ENCODE measurements at places on chromosomes 2 and 18.

GRCh38 chr18:27412556-27412955, 227.4 kb upstream of the CHST9 start:
- DNase-seq, result no peak

DNA sequence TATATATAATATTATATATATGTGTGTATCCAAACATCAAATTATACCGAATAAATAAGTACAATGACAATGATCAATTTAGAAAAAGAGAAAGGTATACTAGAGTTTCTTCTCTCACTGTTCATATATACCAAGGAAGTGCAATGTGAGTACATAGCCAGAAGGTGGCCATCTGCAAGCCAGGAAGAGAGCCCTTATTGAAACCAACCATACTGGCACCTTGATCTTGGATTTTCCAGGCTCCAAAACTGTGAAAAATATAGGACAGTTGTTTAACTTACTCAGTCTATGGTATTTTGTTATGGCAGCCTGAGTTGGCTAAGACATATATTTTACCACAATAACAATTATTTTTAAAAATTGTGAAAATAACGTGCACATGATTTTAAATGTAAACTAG, 1490.2 kb upstream of the SLC39A10 start:
- DNase-seq, result peak; percentile 3

DNA sequence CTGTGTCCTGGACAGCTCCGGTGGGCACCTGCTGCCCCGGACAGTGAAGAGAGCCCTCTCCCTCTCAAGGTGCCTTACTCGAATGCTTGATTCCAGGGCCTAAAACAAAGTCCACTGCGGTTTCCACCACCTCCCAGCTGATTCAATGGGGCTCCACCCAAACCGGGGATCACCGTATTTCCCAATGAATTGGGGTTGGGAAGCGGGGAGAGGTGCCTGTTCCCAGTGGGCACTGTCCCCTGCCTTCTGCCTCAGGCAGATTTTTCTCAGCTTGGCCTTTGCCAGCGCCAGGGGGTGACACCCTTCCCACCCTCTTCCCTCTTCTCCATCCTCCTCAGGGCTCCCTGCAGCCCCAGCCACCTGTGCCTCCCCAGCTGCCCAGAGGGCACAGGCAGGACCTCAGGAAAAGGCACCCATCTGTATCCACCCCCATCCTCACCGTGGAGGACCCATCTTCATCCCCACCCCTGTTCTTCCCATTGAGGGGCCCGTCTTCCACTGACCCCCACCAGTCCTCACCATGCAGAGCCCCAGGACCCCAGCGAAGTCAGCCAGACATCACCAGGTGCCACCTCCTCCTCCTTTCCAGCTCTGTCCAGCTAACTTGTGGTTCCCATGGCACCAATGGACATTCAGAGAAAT, 66.7 kb upstream of the HPCAL1 start:
- DNase-seq, result no peak

DNA sequence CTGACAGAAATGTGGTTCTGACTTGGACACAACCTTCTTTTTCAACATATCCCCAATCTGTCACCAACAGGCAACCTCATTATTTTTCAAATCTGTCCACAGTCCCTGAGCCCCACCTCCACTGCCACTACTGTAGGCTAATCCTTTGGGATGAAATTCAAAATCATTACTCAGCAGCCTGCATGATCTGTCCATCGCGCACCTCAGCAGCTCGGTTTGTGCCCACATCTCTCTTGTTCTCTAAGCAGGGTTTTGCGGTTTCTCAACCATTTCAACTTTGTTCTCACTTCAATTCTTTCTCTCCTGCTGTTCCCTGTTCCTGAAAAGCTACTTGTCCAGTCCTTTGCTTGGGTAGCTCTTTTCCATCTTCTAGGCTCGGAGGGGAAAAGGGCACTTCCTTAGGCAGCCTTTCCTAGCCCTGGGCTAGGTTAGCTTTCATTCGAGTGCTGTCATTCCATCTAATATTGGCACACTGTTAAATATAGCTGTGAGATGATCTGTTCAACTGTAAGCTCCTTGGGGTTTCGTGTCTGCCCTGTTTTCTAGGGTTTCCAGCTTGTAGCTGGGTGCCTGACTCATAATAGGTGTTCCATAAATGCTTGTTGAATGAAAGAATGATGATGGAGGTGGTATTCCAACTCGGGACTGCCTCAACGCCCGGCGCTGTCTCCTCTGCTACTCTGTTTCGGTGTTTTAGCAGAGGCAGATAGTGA, 653 bp upstream of the ANKAR start:
- no peak for DNase-seq
